T-helper 22 cell (primary cell): ENCODE measurements at places on chromosomes 3 and 15.

GRCh38 chr15:25182736-25183445, 228.1 kb downstream of the SNRPN start:
- no peak for DNase-seq

DNA sequence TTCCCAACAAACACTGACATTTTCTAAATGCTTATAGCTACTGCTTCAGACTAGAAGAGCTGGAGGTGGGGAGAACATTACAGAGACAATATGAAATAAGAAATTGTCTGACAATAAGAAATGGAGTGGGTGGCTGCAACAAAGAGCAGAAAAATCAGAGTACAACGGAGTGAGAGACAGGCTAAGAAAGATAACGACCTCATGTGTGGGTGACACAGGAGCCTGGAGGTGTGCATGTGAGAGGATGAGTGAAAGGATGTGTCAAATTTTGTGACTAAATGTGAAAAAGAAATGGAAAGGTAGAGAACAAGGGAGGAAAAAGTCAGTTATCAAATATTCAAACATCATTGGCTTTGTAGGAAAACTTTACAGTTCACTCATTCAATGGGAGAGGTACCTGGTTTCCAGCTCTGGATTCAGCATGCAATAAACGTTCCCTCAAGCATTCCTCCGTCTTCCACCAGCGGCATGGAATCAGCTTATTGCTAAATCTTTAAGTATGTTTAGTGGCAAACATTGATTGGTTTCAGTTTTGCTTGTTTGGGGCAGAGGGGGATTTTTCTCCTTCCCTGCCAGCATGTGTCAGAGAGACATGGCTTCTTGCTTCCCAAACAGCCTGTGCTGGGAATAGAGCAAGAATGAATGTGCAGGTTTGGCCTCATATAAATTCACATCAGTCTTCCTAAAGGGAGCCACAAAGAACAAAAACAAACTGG, 103.8 kb upstream of the CHRM5 start:
- DNase-seq, result no peak

DNA sequence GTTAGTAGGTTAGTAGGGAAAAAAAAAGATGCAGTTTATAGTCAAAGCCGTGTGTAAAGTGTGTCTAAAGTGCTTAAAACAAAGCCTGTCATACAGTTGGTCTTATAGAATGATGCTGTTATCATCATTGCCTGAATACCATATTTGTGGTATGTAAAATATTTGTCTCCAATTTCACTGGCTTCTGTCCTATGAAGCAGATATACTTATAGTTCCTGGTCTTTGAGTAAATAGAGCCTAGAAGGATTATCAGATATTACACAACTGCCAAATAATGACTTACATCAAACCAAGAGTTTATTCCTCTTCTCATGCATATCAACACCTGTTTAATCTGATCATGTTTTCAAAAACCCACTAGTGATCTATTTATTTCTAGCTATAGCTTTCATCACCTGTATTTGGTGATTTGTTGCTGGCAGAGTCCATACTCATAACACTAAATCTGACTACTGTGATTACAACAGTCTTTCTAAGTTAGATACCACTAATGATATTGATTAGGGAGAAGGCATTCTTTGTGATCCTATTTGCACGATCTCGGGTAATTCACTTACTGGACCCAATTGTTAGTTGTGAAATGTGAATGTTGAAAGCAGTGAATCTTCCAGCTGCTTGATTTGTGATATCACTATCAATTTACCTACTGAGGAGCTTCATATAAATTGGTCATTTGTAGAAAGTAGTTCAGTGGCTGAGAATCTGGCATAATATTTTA, 413.7 kb downstream of the LPP start:
- DNase-seq, result no peak

GRCh38 chr3:140529558-140529957, 148.3 kb upstream of the TRIM42 start:
- DNase-seq, result no peak

- DNase-seq, result no peak
These were observed 16.4 kb downstream of the CHST13 start for GRCh38 chr3:126540342-126540849.

DNA sequence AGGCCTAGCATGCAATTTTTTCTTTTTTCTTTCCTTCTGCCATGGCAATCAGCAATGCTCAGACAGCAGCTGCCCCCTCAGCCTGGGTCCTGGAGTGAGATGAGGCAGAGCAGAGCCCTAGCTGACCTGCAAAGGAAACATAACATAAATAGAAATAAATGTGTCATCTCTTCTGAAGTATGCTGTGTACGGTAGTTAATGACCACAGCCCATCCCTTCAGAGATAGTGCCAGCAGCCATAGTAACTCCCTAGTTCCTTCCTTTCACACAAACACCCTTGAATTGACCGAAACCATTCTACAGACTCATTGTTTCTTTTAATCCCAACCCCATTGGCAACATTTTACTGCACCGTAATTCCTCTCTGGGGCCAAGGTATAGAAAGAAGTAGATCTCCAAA, 8.4 kb upstream of the CD47 start:
- no peak for DNase-seq
